Pons (tissue), 1 donor: ENCODE measurements at places on chromosomes 2 and 18.

GRCh38 chr2:84832772-84833461 is 48.0 kb downstream of the TRABD2A start:
- peak; percentile 80 for DNase-seq

GRCh38 chr18:57523171-57523956 is 63.1 kb downstream of the FECH start:
- peak; percentile 65 for DNase-seq

DNA sequence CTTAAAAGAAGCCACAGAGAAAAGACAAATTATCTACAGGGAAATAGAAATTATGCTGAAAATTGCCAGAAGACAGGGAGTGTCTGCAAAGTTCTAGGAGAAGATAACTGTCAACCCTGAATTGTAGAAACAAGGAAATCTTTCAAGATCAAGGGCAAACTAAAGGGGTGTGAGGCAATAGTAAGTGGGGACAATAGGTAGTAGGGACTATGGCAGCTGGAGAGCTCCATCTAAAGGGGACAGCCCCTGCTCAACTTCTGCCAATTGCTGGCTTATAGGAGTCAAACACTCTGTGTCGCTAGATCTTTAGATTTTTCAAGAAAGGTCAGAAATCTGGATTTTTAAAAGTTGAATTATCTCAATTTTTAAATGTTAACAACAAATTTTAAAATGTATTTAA is 10.1 kb upstream of the ST3GAL5 start:
- DNase-seq, result no peak

DNA sequence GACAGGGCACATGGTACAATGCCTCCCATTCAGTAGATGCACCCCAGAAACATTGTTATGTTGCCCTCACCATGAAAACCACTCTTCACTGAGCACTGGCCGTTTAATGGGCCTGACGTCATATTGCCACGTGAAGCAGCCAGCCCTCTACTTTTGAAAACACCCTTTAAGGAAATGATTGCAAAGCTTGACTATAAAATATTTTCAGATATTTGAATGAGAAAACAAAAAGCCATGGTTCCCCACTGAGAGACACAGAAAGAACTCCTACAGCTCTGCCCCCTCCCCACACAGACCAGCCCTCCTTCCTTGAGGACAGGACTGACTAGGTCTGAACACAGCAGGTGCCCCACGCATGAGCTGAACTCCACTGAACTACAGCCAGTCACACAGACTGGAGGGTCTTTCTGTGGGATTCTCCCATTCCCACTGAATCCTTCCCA is 349.1 kb downstream of the ANAPC1 start:
- DNase-seq, result peak; percentile 49

GRCh38 chr18:3726238-3726951 is 276.4 kb downstream of the TGIF1 start:
- no peak for DNase-seq

DNA sequence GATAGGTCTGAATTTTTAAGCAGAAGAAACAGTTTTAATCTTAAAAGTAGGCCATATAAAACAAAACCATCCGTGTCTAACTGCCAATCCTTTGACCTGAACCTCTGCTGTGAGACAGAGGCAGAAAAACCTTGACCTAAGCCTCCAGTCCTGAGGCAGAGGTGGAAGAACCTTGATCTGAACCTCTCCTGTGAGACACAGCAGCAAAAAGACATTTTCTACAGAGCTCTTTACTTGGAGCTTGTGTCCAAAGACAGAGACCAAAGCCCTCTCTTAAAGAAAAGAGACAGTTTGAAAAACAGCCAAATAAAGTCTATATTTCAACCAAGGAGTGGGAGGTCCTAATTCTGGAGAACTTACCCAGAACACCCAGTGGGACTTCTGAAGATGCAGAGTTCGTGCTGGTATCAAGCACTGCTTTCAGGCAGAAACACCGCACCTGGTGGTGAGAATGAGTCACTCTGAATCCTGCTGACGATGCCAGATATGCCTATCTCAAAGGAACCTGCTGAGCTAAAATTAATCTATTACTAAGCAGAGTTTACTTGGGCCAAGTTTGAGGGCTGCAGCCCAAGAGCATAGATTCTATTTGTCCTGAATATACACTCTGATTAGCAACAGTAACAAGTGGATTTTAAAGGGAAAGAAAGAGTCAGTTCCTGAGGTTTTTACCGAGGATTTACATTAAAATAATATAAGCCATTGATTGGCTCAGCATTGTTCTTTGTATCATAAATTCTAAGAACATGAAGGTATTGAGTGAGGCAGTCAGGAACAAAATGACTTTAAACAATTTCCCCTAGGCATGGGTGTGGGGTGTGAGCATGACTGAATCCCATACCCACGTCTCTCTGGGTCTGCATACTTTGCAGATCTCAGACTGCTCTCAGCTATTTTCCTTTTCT is 806.4 kb downstream of the TRIB2 start:
- DNase-seq, result no peak

DNA sequence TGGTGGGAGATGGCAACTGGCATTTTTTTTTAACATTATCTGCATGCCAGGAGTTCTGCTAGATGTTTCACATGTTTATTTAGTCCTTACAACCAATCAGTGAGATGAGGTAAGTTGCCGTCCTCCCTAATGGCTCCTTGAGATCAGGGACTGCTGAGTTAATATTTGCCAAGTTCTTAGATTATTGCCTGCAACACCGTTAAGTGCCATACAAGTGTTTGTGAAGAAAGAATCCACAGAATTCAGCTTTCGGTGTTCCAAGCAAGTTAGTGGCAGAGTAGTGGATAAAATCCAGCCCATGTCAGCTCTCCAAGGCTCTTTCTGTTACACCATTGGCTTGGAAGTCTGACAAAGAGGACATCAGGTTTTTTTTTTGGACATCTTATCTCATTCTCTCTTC is 95.9 kb downstream of the C1QL2 start:
- DNase-seq, result no peak

- DNase-seq, result no peak
These were observed 7.1 kb downstream of the NFE2L2 start for GRCh38 chr2:177257471-177257870.

- DNase-seq, result no peak
These were observed 45.3 kb downstream of the DGKD start for GRCh38 chr2:233399306-233400225.

DNA sequence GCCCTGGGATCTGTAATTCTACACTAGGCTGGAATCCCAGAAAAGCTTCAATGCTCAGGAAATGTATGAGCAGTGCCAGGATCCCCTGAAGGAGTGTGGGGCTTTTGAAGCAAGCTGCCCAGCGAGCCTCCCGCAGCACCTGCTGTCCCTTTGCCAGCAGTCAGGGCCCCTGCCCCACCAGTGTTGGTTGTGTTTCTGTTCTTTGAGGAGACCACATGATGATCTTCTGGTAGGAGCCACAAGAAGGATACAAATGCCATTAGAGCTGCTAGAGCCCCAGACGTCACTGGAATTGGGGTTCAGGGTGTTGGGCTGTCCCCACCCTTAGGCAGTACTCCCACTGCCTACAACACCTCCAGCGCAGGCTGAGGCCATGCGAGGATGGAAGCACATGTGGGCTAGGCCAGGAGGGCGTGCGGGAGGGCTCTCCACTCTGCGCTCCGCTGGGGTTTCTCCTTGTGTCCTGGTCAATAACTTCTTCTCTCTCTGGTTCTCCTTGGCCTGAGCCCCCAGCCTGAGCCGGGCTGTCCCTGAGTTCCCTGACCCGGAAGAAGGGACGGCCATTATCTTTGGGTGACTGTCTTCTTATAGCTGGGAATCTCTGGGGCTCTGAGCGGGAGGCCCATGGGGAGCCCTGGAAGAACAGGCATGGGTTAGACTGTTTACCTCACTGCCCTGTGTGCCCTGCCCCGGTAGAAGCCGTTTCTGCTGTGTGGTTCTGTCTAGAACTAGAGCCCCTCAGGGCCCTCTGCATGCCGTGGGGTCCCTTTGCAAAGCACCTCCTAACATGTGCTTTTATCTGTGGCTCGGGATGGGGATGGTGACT is 73.9 kb downstream of the LRRFIP1 start:
- DNase-seq, result no peak

GRCh38 chr18:12779456-12779855 is 76.6 kb downstream of the PSMG2 start:
- no peak for DNase-seq

DNA sequence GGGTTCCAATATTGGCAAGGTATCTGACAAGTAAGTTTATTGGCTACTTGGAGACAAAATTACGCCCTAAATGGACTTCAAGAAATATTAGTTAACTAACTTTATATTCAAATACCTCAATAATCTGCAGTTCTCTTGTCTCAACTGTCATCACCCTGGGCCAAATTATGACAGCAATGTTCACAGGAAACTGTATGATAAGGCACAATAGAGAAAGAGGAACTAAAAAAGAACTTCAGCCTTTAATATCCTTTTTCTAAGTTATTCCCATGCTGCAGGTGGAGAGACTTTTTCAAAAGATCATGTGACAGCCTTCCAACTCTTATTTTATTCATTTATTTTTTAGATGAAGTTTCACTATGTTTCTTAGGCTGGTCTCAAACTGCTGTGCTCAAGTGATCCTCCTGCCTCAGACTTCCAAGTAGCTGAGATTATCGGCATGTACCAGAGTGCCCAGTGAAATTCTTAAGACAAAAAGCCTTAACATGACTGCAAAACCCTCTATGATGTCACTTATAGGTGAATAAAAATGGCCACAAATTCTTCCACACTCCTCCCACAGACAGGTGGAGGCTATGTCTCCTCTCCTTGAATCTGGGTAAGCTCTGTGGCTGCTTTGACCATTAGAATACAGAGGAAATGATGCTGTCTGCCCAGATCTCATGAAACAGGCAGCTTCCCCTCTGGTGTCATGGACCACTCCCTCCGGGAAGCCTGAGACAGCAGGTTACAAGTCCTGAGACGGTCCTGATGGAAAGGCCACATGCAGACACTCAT is 211.0 kb downstream of the TGIF1 start:
- DNase-seq, result peak; percentile 30

- no peak for DNase-seq
These were observed 6.9 kb upstream of the SLC11A1 start for GRCh38 chr2:218375212-218375611.

GRCh38 chr2:236254001-236254400 is 10.2 kb downstream of the ASB18 start:
- DNase-seq, result no peak

DNA sequence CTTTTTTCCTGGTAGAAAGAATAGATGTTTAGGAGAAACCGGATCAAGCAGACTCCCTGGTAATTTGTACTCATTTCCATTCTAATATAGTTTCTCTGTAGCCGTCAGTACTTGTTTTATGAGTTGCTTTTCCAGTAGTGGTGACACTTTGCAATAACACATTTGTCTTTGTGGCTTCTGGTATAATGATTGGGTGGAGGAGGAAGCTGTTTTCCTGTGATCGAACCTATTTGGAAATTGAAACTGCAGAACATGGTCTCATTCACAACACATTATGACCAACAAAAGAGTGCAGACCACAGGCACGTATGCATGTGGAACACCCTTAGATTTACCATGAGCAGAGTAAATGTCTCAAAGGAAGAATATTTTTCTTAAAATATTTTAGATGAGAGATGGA is 7.6 kb upstream of the SERPINB12 start:
- no peak for DNase-seq

DNA sequence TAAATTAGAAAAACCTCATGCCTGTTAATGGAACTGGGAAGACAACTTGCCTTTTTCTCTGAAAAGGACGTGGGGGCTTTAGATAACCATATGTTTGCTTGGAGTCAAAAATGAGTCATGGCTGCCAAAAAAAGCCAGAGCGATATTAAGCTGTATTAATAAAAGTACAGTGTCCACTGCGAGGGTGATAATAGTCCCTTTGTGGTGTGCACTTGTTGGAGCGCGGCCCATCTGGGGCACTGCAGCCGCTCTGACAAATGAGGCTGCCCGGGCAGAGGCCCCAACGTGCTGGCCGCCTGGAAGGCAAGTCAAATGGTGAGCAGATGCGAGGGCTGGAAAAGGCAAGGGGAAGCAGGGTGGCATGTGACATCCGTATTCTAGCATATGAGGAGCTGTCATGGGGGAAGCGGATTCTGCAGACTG is 103.3 kb upstream of the NCK2 start:
- DNase-seq, result peak; percentile 96

GRCh38 chr2:48369971-48370370 is 160.0 kb upstream of the STON1 start:
- no peak for DNase-seq

- DNase-seq, result no peak
These were observed 120.7 kb downstream of the ATAD2B start for GRCh38 chr2:23806201-23806600.

DNA sequence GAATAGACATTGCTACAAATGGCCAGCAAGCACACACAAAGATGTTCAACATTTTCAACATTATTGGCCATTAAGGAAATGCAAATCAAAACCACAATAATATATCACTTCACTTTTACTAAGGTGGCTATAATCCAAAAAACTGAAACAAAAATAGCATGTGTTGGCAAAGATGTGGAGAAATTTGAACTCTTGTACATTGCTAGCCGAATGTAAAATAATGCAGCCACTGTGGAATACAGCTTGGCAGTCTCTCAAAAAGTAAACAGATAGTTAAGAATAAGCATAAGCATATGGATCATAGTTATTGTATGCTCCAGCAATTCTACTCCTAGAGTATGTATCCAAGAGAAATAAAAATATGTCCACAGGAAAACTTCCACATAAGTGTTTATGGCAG is 192.5 kb downstream of the EN1 start:
- no peak for DNase-seq

DNA sequence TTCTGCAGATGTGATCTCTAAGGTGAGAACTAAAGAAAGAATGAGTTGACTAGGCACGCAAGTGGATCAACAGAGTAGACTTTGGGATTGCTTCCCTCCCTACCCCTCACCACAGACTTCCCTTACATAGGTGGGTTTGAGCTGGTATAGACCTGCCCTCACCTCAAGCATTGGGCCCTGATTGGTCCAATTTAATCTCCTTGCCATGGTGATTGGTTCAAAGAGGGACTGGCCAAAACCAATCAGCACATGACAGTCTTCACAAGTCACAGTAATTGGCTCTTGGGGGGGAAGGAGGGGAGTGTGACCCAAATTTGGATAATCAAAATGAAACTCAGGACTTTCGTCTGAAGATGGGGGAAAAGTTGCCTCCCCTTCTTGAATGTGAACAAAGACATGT is 36.6 kb upstream of the LNPK start:
- DNase-seq, result no peak

GRCh38 chr2:154447727-154448418 is 250.6 kb upstream of the KCNJ3 start:
- no peak for DNase-seq

DNA sequence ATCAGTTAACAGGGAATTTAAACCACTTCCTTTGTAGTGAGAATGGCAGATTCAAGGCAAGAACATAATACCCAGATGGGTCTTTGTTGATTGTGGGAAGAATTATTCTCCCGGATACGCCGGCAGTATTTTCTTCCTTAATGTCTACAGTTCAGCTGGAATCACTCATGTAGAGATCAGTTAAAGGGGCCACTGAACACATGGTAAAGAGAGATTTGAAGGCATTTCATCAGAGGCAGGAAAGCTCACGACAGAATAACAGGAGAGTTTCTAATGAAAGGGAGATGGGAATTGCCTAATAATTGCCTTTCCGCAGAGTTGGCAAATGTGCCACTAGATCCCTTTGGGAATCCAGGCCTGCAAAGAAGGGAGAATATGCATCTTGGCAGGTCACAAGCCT is 327.7 kb upstream of the ZNF804A start:
- no peak for DNase-seq
